ENCODE measurements at places on chromosomes 3 and 15. TPM values are rescaled to one million over a fixed set of nuclear protein-coding genes. Genes with fewer than 3 reads are reported as not detected.

Gene SLC30A4
- 11.6 TPM for total RNA-seq

Gene SPINT1
- 1.3 TPM for total RNA-seq

Gene GOLGA6L7
- total RNA-seq = not detected

Gene ANKRD63
- total RNA-seq = not detected

Gene NTRK3
- 0.44 TPM for total RNA-seq

Gene NANOGP8
- not detected for total RNA-seq

Gene KBTBD13
- total RNA-seq = not detected

Gene MAPKBP1
- 14.7 TPM for total RNA-seq

Gene PRR23C
- not detected for total RNA-seq

Gene PLS1
- total RNA-seq = 2.1 TPM

Gene ZPLD1
- total RNA-seq = 0.14 TPM

Gene CCDC12
- 24.9 TPM for total RNA-seq

Gene POPDC2
- total RNA-seq = 0.44 TPM

Gene ACKR2
- total RNA-seq = not detected

Gene COMMD4
- 93.9 TPM for total RNA-seq

Gene ALAS1
- 69.8 TPM for total RNA-seq

Gene FOXB1
- not detected for total RNA-seq

Gene CCDC33
- total RNA-seq = 4.0 TPM

Gene GOLGA8K
- not detected for total RNA-seq

Gene RPP25
- 15.0 TPM for total RNA-seq

Gene SLC28A1
- not detected for total RNA-seq

Gene RHOV
- not detected for total RNA-seq

Gene MORC1
- total RNA-seq = not detected

Gene NLGN1
- 6.7 TPM for total RNA-seq

Gene LCTL
- not detected for total RNA-seq

Gene RAB11A
- total RNA-seq = 230 TPM

Gene LINGO1
- total RNA-seq = not detected

Gene GPR149
- not detected for total RNA-seq

All from placental pericyte (primary cell).